ENCODE measurements at places on chromosomes 6 and 20. TPM values are rescaled to one million over a fixed set of nuclear protein-coding genes. Genes with fewer than 3 reads are reported as not detected.

GRCh38 chr6:47665112-47665511 is 33.3 kb upstream of the ADGRF4 start:
- DNase-seq: no peak

GRCh38 chr6:149990212-149990660 is 26.5 kb downstream of the ULBP1 start:
- DNase-seq: no peak

Gene DZANK1
- total RNA-seq: 0.60 TPM

Gene CCDC167
- 28.1 TPM for total RNA-seq

Gene ENPP5
- total RNA-seq: 3.0 TPM

Data from left ventricle myocardium inferior (tissue), 1 donor.